ACHN (cell line): ENCODE measurements at places on chromosomes 7 and 10.

DNA sequence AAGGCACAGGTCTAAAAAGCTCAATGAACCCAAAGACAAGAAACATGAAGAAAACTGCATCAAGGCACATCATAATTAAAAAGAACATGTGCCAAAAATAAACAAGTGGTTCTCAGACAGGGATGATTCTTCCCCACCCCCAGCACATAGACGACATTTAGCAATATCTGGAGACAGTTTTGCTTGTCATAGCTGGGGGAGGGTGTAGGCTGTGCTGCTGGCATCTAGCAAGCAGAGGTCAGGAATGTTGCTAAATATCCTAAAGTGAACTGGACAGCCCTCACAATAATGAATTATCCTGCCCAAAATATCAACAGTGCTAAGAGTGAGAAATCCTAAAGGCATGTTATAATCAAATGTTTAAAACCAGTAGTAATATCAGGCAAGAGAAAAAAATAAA lies 122.6 kb downstream of the MICU1 start:
- no peak for DNase-seq

- DNase-seq = no peak
These were observed 12.1 kb upstream of the STK17A start for GRCh38 chr7:43570688-43571365.

DNA sequence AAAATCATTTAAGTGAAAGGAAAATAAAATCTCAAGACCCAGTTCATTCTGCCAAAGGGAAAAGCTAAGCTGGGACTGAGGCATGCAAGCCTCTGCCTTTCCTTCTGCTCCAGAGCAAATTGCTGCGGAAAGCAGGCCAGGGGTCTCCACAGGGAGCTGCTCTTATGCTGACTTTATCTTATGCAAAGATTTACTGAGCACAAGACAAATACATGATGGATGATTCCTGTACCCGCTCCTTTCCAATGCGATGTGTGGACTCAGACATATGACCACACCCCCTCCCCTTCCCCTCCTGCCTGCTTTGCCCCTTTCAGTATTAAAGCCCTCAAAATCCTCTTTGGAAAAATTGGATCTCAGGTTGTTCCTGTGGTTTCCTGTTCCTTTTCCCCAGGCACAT lies 74.2 kb upstream of the INSIG1 start:
- DNase-seq = no peak

GRCh38 chr7:24764011-24764410 lies 6.7 kb upstream of the GSDME start:
- DNase-seq = no peak

DNA sequence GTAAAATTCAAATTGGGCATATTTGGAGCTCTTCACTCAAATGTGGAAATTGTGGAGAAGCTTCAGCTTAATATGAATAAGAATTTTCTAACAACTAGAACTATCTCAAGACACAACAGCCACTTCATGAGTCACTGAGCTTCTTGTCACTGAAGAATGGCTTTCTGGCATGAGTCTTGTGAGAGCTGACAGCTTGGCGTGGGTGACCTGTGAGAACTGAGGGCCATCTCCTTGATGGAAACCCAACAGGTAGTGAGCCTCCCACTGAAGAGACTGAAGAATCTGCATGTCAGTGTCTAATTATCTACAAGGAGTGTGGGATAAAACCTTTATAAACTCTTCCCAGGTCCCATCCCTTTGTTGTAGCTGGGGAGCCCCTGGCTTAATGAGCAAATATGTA lies 66.0 kb downstream of the CLEC2L start:
- DNase-seq = no peak

DNA sequence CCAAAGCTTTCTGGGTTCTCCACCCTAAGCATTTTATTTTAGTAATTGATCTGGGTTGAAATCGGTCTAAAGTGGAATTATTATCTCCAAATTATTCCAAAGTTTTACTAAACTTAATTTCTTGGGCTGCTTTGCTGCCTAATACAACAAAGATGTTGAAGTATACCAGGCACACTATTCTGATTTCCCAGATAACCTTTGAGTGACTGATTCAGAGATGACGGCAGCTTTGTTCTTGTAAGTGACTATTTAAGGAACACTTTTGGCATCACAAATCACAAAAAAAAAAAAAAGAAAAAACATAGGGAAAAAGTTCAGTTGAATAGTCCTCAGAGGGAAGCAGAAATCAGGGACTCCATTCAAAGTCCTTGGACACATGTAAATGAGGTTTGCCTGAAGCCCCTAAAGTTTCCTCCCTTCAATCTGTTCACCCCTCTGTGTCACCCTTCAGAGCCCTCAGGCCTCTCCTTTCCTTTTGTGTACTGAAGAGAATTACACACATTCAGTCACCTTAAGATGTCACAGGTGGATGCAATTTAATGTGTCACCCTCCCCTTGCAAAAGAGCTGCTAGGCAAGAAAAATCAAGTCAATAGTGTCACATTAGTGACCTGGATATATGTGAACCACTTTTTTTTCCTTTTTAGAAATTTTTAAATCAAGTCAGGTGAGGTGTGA lies 81.5 kb downstream of the RTKN2 start:
- DNase-seq = no peak

GRCh38 chr10:110836706-110837105 lies 35.0 kb upstream of the PDCD4 start:
- no peak for DNase-seq

- no peak for DNase-seq
These were observed 46.4 kb upstream of the NXPH1 start for GRCh38 chr7:8386926-8387550.

DNA sequence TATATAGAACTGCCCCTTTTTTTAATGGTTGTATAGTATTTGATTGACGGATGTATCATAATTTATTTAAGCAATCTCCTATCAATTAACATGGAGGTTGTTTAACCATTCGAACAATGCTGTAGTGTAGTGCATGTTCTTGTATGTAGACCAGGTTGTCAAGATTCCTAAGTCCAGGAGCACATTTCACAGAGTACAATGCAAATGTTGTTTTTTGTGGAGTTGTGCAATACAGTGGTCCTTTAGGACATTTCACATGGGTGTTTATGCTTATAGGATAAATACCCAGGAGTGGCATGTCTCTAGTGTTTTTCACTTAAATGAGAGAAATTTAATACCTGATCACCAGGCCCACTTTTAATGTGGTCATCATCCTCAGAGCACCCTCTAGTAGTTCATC lies 8.1 kb downstream of the ASB4 start:
- DNase-seq = no peak

- no peak for DNase-seq
These were observed 123.9 kb upstream of the FRMD4A start for GRCh38 chr10:14454629-14455028.

DNA sequence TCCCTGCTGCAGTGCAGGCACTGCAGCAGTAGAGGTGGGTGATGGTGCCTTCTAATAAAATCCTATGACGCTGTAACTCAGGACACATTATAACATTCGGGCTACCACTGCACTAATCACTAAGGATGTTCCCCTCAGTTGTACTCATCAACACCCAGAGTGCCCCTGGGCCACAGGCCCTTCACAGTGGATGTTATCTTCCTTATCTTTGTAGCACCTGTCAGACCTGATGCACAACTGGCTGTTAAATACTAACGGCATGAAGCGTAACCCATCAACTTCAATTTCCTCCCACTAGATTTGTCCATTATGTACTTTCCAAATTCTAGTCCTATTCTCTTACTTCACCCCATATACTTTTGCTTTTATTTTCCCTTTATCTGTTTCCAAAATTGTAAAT lies 66.3 kb downstream of the PARD3 start:
- no peak for DNase-seq

DNA sequence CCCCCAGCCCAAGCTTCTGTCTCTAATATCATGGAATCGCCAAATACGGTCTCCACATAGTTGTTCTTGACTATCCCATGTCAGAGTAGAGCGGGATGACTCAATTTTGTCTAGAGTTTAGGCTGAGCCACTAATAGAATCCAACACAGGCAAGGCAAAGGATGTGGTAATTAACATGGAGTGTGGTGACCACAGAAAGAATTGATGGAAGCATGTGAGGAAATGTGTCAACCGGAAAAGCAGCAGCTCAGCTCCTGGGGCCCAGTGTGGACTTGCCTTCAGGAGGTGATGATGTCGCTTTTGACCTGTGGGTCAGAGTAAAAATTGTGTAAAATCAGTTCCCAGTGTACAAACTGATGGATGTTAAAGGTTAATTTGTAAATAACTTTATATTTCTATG lies 139.3 kb upstream of the KLF6 start:
- DNase-seq = no peak

GRCh38 chr10:120553911-120554310 lies 96.9 kb downstream of the PLPP4 start:
- DNase-seq = no peak

- no peak for DNase-seq
These were observed 153.5 kb downstream of the ELFN1 start for GRCh38 chr7:1823376-1824150.

GRCh38 chr7:158324397-158325360 lies 262.9 kb downstream of the PTPRN2 start:
- DNase-seq = no peak

DNA sequence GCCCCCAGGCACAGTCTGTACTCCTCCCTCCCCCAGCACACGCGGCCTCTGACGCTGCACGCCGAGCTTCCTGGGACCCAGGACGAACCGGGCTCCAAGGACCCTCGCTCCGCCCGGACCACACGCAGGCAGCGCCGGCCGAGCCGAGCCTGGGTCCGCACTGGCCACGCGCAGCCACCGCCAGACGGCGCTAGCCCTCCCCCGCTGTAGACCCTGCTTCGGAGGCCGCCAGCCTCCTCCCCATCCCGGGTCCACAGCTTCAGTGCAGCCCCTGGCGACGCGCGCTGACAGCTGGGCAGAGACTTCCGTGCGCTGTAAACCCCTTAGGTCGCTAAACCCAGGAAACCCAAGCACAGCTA lies 936 bp upstream of the TCERG1L start:
- DNase-seq = no peak

- DNase-seq = no peak
These were observed 102.5 kb upstream of the APBB1IP start for GRCh38 chr10:26335574-26336093.

- no peak for DNase-seq
These were observed at the start of gene ZNF735 for GRCh38 chr7:64206903-64207302. Gene ZNF735 (plus strand): TSS chr7:64207203. CDS start chr7:64207203, 0 bp downstream.

- DNase-seq = no peak
These were observed 8.4 kb downstream of the ABCB1 start for GRCh38 chr7:87592300-87592699.

GRCh38 chr10:119656760-119657159 lies 5.6 kb downstream of the BAG3 start:
- DNase-seq = no peak

GRCh38 chr7:13990319-13990983 lies 985 bp upstream of the ETV1 start:
- peak; percentile 41 for DNase-seq

DNA sequence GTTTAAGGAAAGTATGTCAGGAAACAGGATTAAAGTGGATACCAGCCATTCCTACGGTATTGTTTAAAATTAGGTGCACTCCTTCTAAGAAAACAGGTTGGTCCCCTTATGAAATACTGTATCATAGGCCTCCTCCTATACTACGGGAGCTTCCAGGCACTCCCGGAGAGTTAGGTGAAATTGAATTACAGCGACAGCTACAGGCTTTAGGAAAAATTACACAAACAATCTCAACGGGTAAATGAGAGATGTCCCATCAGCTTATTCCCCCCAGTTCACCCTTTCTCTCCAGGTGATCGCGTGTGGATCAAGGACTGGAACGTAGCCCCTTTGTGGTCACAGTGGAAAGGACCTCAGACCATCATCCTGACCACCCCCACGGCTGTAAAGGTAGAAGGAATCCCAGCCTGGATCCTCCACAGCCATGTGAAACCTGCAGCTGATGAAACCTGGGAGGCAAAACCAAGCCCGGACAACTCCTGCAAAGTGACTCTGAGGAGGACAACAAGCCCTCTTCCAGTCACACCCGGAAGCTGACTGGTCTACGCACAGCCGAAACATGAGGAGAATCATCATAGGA lies 25.1 kb upstream of the GHITM start:
- peak; percentile 50 for DNase-seq

DNA sequence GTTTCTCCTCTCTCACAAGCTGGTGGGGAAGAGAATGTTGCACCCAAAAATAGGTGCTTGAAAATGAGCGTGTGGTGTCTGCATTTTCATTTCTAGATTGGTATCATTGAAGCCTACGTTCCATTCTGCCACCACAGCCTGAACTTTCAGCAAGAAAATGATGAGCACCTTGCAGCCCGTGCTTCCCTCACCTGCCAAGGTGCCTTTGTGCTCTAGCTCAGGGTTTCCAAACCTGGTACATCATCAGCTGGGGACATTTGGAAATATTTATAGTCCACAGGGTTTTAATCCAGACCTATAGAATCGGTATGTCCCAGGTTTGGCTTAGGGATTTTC lies 701.2 kb downstream of the AUTS2 start:
- DNase-seq = no peak

- peak; percentile 43 for DNase-seq
These were observed 254.6 kb downstream of the PTEN start for GRCh38 chr10:88117869-88118632.

GRCh38 chr7:87152112-87152896 lies at the start of gene DMTF1:
Gene DMTF1 (plus strand): TSS chr7:87152453. CDS start chr7:87164942, 12,489 bp downstream.
- peak; percentile 99 for DNase-seq

DNA sequence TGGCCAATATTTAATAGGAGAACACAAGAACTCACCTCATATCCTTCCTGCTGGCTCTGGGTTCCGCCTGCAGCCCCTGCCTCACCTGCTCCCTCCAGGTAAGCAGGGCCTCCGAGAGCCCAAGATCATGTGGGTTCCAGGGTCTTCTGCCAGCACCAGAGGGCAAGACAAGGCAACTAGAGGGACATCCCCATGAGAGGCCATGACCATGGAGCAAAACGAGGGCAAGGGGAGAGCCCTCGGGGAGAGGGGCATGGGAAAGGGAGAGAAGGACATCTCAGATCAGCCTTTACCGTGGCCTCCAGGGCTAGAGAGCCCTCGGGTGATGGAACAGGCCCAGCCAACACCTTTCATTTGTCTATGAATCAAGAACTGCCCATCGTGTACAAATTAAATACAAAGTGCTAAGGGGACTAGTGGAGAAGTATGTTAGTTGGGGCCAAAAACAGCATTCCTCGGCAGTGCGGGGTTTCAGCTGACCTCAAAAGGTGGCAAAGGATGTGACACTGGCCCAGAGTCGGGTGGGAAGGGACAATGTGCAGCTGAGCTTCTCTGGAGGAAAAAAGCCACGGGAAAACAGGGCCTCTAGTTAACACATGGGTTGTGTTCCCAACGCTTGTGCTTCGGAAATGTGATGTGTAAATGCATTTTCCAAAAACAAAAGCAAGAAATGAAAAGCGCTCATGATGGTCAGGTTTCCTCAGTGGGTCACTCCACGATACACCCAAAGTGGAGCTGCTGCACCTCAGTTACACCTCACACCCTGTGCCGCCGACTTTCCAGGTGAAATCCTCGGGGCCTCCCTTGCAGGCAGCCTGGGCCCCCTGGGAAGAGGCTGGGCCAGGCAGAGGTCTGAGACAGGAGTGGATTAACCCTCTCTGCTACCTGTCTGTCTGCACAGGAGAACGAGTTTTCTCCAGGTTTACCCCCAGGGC lies 2.0 kb downstream of the AOC1 start:
- DNase-seq = no peak
